ENCODE measurements at places on chromosomes 3 and 15.

DNA sequence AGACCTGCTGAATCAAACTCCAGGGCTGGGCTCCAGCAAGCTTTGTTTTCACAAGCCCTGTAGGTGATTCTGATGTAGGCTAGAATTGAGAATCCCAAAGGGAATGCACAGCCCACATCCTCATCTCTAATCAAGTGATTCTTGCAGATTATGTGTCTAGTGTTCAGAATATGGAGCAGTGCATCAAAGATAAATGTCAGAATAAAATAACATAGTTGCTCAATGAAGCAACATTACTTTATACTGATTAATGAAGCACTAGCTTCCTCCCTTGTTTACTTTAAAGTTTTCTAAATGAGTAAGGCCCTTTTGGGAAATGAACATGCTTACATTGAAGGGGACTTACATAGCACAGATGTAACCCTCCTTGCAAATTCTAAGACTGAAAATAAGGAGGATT is 39.2 kb downstream of the NUP210 start:
- DNase-seq: no peak

GRCh38 chr3:100915706-100916495 is 77.3 kb downstream of the ABI3BP start:
- DNase-seq: no peak

DNA sequence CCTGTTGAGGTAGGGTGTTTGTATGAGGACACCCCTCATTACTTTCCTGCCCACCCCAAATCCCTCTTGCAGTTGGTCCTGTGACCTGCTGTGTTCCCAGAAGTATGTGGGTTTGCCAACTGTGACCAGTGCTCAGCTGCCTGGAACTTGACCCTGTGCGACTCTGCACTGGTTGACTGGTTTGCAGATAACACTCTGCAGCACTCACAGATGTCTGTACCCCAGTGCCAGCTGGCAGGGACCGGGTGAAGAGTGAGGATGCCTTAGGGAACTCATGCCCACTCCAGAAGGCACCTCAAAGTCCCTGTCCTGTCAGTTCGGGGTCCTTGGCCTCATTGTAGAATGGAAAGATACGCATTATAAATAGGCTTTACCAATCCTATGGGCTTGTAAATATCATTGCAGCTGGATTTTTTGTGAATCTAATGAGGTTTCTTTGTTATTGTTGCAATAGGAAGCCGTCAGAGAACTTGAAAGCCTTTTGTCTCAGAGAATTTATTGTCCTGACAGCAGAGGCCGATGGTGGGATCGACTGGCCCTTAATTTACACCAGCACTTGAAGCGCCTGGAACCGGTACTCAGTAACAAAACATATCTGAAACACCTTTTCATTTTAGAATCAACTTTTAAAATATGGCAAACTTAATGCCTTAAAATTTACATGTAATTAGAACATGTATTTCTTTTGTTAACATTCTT is 18.2 kb downstream of the FAN1 start:
- no peak for DNase-seq

GRCh38 chr3:16550305-16550675 is 36.8 kb upstream of the RFTN1 start:
- DNase-seq: no peak

DNA sequence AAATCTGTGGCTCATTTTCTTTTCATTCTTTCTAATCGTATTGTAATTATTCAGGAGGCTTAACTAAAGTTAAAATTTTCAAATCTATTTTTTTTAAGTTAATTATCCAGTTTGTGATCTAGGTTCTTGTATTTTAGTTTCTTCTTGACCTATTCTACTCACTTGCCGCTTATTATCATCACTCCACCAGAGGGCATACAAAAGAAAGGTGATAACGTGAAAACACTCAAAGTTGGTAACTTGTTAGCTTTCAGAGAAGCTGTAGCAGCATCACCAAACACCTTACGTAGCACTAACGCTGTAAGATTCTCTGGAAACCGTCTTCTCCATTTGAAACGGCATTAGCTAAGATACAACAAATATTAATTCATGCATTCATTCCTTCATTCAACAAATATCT is 4.8 kb downstream of the GNB4 start:
- no peak for DNase-seq
